ENCODE measurements at places on chromosomes 2 and 18.

DNA sequence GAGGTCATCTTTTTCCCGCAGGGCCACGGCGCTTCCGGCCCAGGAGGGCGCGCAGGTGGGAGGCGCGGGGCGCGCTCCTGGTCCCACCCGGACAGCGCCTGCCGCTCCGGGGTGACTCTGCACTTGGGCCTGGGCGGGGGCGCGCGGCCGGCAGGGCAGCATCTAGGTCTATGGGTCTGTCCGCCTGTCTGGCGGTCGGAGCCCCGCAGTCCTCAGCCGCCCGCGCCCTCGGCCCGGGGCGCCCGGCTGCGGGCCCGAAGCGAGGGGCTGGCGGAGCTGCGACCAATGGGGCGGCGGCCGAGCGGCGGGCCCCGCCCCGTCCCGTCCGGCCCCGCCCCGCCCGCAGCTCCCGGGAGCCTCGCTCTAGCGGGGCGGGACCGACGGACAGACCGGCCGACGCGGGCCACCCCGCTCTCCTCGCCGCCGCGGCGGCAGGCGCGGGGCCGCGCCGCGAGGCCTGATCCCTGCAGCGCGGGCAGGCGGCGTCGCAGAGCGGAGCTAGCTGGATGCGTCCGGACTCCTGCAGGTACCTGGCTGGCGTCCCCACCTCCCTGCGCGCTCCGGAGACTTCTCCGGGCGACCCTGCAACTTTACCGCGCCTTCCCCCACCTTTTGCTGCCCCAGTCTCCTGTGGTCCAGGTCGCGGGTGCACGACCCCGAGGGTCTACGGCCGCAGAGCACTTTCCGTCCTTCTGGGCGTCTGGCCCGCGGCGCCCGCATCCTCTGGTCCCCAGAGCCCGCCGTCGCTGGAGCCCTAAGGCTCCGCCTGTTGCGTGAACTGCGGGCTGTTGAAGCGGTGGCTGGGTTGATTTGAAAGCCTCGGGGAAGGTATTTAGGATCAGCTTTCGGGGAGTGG, at the start of gene KCNS3:
Gene KCNS3 (plus strand): TSS at position 387 of the 856 bp plus-strand sequence. CDS start 52,342 bp downstream, outside the sequence.
- DNase-seq = no peak

DNA sequence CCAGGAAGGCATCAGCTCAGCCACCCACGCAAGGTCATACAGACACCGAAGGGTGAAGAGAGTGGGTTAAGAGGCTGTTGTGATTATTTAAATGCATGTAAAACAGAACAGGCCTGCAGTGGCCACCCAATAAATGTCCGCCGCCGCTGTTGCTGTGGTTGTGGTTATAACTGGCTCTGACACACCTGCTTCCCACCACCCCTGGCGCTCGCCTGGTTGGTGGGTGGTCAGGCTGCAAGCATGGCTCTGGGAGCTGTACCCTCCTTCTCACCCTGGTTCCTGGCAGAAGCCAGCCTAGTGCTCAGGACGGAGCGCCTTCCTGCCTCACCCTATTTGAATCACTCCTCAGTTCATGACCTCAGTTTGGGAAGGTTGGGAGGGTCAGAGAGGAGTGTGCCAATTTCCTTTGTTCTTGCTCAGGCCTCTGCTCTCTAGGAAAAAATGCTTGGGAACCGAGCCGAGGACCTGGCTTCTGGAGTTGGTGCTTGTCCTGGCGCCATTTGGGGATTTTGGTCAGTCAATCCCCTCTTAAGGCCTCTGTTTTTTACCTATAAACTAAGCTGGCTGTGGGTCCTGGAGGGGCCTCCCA, 5.3 kb upstream of the CRYBA2 start:
- DNase-seq = no peak

- no peak for DNase-seq
Observed at GRCh38 chr2:120703330-120703994, 32.2 kb upstream of the GLI2 start.

DNA sequence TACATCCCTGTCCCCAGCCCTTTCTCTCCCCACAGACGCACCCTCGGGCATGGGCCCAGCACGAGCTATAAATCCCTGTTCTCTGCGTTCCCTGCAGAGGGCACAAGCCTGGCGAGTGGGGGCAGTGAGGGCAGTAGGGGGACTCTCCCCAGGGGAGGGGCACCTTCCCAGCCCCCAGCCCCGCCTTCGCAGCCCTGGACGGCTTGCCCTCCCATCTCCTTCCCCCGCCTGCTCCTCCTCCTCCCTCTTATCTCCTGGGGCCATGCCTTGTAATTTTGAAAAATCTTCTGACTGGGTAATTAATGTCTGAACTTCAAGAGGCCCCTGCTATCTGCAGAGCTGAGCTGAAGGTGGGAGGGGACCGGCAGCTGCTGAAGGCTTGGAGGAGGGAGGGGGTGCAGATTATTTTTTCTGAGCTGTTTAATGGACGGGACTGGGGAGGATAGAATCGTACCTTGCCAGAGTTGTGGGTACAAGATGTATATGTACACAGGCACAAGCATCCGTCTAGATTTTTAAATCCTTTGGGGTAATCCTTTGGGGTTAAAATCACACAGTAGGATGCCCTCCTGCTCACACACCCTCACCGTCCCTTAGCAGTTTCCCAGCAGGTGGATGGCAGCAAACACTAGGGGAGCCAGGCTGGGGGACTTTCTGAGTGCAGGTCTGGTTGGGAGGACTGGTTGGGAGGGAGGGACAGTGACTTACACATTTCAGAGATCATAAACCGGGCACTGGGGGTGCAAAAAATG, 121.9 kb downstream of the SMAD7 start:
- DNase-seq = no peak

All from CD4-positive, alpha-beta T cell treated with Interleukin-2 at 100 ng/mL for 4 hours (primary cell).